ENCODE measurements at places on chromosomes 3 and 15.

DNA sequence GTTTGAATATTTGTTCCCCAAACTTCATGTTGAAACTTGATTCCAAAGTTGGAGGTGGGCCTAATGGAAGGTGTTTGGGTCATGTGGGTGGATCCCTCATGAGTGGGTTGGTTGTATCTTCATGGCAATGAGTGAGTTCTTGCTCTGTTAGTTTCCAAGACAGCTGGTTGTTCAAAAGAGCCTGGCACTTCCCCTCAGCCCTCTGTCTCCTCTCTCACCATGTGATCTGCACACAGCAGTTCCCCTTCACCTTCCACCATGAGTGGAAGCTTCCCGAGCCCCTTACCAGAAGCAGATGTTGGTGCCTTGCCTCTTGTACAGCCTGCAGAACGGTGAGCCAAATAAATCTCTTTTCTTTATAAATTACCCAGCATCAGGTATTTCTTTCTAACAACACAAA is 327.1 kb upstream of the SLCO3A1 start:
- DNase-seq = no peak

DNA sequence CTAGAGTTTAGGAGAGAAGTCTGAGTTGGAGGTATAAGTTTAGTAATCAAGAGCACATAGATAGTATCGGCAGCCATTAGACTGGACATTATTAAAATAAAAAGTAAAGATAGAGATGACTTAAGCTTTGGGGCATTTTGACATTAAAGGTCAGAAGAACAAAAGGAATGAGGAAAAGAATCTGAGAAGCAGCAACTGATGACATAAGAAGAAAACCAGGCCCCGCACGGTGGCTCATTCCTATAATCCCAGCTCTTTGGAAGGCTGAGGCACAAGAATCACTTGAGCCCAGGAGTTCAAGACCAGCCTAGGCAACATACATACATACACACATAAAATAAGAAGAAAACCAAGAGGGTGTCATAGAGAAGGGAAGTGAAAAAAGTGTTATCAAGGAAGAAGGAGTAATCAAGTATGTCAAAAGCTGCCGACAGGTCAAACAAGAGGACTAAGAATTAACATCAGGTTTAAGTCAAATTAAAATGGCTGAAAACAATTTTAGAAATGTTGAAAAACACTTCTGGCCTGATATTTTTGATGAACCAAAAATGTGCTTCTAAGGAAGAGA is 38.9 kb downstream of the ACAP2 start:
- DNase-seq = no peak

DNA sequence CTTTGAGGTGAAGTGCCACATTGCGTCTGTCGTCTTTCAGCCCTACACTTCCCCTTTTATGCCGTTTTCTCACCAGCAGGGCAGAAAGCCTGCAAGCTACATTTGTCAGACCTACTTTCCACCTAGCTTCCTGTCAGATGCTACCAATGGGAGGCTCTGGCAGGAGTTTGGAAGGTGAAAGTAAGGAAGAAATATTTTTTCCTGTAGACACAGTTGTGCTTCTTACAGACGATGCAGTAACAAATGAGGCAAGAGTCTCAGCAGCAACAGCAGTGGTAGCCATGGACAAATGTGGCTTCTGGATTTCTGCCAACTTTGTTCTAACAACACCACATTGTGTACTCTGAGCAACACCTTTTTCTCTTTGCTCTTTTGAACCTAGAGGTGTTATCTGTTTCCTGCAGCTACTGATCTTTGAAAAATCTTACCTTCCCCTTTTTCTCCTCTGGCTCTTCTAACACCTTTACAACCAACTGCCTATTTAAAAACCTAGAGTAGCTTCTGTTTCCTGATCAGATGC is 70.6 kb upstream of the STT3B start:
- DNase-seq = no peak

GRCh38 chr15:63436341-63436740 is 54.7 kb upstream of the CA12 start:
- DNase-seq = no peak

DNA sequence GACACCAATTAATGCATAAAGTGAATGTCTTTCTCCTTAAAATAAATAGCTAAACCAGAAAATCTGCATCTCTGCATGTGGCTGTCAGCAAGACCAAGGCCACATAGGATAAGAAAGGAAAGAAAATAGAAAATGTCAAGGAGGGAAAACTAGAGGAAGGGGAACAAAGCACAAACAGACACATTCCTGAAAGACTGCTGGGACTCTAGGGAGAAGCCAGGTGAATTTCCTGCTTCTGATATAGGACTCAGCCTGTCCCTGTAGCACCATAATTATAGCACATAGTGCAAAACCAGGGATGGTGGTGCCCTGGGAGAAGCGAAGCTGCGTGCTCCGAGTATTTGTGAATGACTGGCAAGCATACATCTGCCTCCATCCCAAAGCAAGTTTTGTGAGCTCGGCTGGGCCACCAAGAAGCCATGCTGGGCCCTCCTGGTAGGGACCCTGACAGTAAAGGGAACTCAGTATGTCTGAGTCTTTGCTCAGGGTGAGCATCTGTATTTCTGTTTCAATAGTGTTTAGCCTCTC is 14.2 kb downstream of the FSTL1 start:
- no peak for DNase-seq
